ENCODE measurements at places on chromosomes 1 and 21.

DNA sequence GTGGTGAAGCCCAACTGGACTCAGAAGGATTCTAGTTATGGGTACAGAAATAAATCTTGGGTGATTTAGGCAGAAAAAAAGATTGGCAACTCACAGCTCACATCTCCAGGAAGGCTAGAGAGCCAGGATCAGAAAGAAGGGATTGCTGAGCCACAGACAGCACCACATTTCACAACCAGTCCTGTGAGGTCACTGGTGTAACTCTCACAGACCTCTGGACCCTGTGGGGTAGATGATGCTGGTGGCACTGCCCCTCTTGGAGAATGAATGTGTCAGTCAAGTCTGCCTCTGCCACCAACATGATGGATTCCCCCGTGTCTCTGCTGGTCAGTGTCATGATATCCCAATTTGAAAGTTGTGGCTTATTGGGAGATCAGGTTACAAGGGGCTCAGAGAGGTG lies 70.9 kb upstream of the HMCN1 start:
- DNase-seq = no peak

DNA sequence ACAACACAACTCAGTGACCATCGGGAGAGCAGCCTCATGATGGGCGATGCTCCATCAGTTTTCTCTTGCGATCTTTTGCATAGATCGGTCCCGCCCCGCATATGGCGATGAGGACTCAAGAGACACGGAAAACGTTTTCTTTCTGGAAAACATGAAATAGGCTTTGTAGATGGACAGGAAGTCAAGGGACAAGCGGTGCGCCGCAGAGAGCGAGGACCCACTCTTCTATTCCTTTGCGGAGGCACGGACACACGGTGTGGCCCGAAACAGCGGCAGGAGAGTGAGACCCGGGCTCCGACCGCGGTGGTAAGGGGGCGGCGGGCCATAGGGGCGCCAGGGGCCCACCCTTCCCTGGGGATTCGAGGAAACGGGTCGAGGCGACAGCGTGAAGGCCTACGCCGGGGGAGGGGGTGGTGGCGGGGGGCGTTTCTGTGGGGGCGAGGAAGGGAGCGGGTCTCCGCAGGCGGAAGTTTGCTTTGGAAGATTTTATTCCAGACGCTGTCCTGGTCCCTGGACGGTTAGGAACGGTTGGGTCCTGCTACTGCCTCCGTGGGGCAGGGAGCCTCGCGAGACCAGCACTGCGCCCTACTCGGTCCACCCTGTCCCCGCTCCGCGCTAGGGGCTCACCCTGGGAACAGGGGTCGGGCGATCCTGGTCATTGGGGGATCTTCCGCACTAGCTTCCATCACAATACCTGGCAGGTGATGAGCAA lies 796 bp upstream of the TDRKH start:
- DNase-seq = no peak

DNA sequence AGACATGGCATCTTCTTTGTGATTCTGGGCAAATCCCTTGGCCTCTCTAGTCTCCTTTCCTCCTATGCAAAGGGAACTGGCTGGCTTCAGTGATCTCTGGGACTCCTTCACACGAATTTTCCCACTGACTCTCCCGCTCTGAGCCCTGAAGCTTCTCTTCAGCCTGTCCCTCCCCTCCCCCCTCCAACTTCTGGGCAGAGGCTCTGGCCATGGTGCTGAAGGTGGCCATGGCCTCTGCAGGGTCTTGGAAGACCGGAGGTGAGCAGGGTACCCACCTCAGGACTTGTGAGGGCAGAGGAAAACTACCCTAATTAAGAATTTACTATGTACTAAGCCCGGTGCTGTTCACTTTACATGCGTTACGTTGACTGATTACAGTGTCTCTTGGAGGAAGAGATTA lies 29.4 kb upstream of the POU3F1 start:
- no peak for DNase-seq

GRCh38 chr1:56098946-56099345 lies 480.4 kb downstream of the PLPP3 start:
- no peak for DNase-seq

GRCh38 chr1:175220853-175221556 lies 28.4 kb upstream of the KIAA0040 start:
- no peak for DNase-seq

- peak; percentile 56 for DNase-seq
These were observed at the start of gene TMEM240 for GRCh38 chr1:1540090-1540817. Gene TMEM240 (minus strand): TSS chr1:1540624. CDS start chr1:1540346, 278 bp downstream.

- no peak for DNase-seq
These were observed 3.0 kb downstream of the TENT5B start for GRCh38 chr1:27009601-27010197.

GRCh38 chr1:94043738-94044289 lies 77.1 kb downstream of the ABCA4 start:
- DNase-seq = no peak

- DNase-seq = no peak
These were observed 370.4 kb downstream of the VAV3 start for GRCh38 chr1:107594536-107594935.

DNA sequence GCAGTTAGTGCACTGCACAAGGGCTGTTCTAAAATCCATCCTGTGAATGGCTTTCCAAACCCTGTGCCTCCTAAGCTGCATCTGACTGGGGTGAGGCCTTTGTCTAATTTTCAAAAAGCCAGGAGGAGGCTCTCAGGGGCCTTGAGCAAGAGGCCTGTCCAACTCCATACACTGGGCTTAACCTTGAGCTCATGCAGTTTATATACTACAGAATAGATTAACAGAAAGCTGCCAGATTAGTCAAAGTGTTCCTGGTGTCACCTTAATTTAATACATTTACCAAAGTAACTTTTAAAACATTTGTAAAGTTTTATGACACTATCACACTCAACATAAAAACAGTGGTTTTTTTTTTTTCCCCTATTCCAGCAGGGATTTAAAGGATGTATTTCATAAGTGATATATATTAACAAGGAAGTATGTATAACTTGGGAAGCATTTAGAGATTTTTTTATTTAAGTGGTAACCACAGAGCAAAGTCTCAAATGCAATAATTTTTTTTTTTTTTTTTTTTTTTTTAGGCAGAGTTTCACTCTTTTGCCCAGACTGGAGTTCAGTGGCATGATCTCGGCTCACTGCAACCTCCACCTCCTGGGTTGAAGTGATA lies 23.3 kb downstream of the CTH start:
- no peak for DNase-seq

GRCh38 chr1:4847711-4848110 lies 193.3 kb downstream of the AJAP1 start:
- DNase-seq = no peak

DNA sequence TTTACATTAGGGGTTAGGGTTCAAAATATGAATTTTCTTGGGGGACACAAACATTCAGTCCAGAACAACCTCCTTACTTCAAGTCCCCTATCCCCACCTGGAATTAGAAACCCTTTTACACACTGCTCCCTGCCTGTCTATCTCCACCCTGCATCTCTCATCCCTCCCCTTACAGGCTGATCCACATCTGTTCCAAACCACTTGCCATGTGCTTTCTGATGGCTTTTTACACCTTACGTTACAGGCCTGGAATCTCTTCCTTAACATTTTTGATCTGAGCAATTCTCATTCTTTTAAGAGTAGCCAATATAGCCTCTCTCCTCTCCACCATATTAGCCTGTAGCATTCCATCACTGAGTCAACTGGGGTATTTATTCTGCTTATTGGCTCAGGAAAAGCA lies 122.0 kb downstream of the PTBP2 start:
- no peak for DNase-seq

- DNase-seq = peak; percentile 50
These were observed 5.7 kb downstream of the VANGL1 start for GRCh38 chr1:115647507-115647906.

- no peak for DNase-seq
These were observed 47.1 kb downstream of the ELK4 start for GRCh38 chr1:205584732-205585131.

Data from activated CD8-positive, alpha-beta T cell treated with anti-CD3 and anti-CD28 coated beads, Interleukin-2, amount 10 ng/mL, durations not matched to agents 7 days and 5 days (primary cell).